T47D (cell line): ENCODE measurements at places on chromosomes 1 and 21.

DNA sequence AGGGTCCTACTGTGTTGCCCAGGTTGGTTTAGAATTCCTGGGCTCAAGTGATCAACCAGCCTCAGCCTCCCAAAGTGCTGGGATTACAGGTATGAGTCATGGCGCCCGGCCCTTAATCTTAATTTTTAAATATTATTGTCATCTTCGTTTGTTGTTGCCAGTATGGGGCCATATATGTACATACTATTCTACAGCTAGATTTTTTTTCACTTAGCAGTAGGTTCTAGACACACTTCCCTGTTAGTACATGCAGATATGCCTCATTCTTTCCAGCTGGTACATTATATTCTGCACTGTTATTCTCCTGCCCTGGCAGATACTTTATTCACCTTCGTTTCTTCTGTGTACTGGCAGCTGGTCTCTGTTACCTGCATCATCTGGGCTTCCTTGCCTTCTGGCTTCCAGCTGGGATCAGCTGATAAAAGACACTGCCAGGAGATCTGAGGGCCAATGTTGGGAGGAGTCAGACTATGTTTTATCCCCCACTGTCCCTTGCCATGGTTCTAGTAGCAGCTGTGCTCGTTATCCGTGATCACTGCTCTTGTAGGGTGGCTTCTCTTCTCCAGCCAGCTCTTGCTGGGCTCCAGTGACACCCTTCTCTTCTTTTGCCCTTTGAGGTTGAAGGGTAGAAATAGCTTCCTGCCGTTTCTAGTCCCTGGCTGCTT, 24.7 kb downstream of the ST3GAL3 start:
- DNase-seq = no peak

- no peak for DNase-seq
Observed at GRCh38 chr1:170044187-170044586, 30.3 kb downstream of the KIFAP3 start.

DNA sequence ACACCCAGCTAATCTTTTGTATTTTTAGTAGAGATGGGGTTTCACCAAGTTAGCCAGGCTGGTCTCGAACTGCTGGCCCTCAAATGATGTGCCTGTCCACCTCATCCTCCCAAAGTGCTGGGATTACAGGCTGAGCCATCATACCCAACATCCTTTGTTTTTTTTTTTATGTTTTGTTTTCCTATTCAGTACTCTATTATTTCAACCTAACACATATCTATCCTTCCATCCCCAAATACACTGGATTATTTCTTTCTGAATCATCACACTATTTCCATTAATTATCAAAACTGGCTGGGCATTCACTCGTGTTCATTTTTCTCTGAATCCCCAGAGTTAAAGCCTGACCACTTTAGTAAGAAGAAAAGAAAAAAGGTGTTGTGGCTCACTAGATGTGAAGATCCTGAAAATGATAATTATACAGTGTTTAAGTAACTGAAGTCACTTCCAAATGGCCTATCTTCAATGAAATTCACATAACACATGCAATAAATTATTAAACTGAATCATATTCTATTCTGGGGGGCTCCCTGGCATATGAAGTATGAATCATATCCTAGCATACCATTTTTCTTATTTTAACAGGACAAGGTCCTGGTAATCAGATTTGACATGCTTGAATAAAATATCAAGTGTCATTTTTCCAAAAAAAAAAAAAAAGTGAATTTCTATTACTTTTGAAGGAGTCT, 1754.2 kb downstream of the BRINP3 start:
- DNase-seq = no peak

DNA sequence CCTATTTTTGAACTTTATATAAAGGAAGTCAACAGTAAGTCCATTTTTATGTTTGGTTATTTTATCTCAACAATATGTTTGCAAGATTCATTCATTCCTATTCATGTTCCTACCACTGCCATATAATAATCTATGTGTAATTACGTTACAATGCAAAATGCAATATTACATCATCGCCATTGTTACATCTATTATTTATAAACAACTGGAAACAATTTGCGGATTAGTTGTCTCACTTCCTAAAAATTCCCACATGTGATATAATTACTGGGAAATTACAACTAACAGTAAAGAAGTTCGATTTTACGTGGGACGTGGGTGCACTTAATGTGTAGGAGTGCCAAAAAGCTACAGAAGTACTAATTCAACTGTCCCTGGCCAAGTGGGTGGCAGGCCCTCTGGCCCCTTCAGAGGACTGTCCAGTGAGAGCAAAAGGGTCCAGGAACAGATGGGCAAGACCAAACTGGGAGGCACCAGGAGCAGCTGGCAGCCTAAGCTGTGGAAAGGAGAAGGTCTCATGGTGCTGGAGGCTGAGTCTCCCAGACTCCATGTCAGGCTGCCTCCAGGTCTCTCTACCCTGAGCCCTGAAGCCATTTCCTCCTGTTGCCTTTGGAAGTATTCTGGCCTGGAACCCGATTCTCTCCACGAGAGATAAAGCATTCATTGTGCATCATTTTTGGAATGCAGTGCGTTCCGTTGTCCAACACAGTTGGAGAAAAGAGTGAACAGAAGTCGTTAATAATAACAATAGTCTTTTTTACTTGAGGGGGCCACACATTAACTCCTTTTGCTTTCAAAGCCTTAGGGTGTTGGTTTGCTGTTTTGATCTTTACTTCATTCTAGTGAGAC, 42.9 kb downstream of the TNNT2 start:
- DNase-seq = no peak

- no peak for DNase-seq
Observed at GRCh38 chr1:18951818-18952391, 4.6 kb downstream of the IFFO2 start.

GRCh38 chr1:109876617-109877316, 33.9 kb upstream of the CSF1 start:
- no peak for DNase-seq

DNA sequence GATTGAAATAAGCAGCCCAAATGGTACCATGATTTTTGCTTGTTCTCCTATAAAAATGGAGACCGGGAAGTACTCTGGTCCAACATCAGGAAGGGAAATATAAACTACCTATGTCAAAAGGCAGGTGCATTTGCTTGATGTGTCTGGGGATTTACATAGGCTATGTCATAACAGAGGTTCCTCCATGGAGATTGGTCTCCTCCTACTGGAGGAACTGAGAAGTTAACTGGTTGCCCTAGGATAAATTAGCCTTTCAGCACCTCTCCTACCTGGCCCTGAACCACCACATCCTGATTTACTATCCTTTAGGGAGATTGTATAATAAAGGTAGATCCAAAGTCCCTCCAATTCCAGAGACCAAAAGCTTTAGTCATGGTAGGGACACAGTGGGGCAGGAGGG, 1109.3 kb upstream of the B3GALT2 start:
- DNase-seq = peak; percentile 80

- DNase-seq = no peak
Observed at GRCh38 chr1:116948642-116949041, 38.9 kb downstream of the PTGFRN start.

DNA sequence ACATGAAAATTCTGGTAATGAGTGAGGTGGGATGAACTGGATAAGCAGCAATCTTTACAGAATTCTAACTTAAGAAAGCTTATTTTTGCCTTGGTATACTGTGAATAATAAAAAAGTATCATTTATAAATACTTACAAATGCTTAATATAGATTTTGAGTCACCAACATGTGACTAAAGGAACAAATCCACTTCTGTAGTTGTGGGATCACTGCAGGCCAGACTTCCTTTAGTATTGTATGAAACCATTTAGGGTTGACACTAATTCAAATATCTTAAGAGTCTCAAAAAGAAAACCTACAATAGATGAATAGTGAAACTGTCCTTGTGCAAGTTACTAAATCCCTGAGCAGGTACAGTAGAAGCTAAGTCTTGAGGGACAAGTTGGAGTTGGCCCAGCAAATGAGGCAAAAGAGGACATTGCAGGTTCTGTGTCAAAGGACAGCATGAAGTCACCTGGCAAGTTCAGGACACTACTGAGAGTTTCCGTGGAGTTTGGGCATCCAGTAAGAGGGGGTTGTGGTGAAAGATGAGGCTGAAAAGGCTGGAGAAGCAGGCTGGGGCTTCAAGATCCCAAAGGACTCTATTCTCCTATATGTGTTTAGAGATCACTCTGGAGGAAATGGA, 5.9 kb upstream of the THEM4 start:
- DNase-seq = no peak

GRCh38 chr1:89802841-89803240, 18.0 kb upstream of the LRRC8D start:
- no peak for DNase-seq

- DNase-seq = no peak
Observed at GRCh38 chr1:198674009-198674408, 35.2 kb downstream of the PTPRC start.
